ENCODE measurements at places on chromosomes 1 and 21. TPM values are rescaled to one million over a fixed set of nuclear protein-coding genes. Genes with fewer than 3 reads are reported as not detected.

SIM2 gene
- 0.11 TPM for total RNA-seq

S100B gene
- not detected for total RNA-seq

KRTAP19-1 gene
- total RNA-seq = not detected

TSTD1 gene
- total RNA-seq = 0.53 TPM

HEYL gene
- total RNA-seq = 0.89 TPM

FCMR gene
- total RNA-seq = 0.54 TPM

CBR1 gene
- 15.1 TPM for total RNA-seq

COL9A2 gene
- 0.47 TPM for total RNA-seq

OPRD1 gene
- total RNA-seq = 0.02 TPM

PRAMEF2 gene
- total RNA-seq = not detected

SCP2 gene
- 71.0 TPM for total RNA-seq

ZNF683 gene
- total RNA-seq = not detected

RNU5D-1 gene
- total RNA-seq = not detected

KRTAP15-1 gene
- not detected for total RNA-seq

GRCh38 chr1:245188403-245188802 lies 33.6 kb downstream of the KIF26B start:
- peaks cover 6% of the 10 kb centered on the region for H3K27me3 ChIP-seq
- no peak for DNase-seq
- no peak overlapping the region for H3K4me3 ChIP-seq
- no peaks in the 10 kb centered on the region for H3K4me1 ChIP-seq

DNA sequence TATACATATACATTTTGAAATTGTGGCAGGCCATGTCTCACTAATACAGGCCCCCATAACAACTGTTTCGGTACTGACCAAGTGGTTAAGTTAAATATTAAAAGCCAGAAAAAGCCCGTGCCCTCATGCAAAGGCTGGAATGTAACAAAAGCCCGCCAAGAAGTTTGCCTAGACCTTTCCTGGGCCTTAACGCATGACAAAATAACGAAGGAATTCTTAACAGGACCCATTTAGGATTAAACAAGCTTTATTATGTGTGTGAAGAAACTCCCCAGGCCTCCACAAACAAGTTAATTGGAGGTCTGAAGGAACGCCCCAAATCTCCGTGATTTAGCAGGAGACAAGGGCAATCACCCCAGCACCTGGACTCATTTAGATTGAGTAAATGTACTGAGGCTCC lies 42.4 kb downstream of the TNFSF4 start:
- H3K36me3 ChIP-seq = no peaks in the 10 kb centered on the region
- H3K4me1 ChIP-seq = no peaks in the 10 kb centered on the region
- H3K27ac ChIP-seq = no peak overlapping the region

- H3K27me3 ChIP-seq = peaks cover 12% of the 10 kb centered on the region
- no peak for DNase-seq
- no peak overlapping the region for H3K27ac ChIP-seq
- H3K36me3 ChIP-seq = no peaks in the 10 kb centered on the region
- no peaks in the 10 kb centered on the region for H3K4me1 ChIP-seq
These were observed 24.8 kb upstream of the KCNE1 start for GRCh38 chr21:34536820-34537219.

GRCh38 chr1:168397806-168398205 lies 117.1 kb downstream of the TBX19 start:
- peaks cover 62% of the 10 kb centered on the region for H3K4me1 ChIP-seq
- no peak overlapping the region for H3K4me3 ChIP-seq

- peak overlapping the region; percentile 87 for H3K4me3 ChIP-seq
- H3K27ac ChIP-seq = peak overlapping the region; percentile 52
- no peaks in the 10 kb centered on the region for H3K27me3 ChIP-seq
- no peak for DNase-seq
- H3K4me1 ChIP-seq = peaks cover 22% of the 10 kb centered on the region
- H3K36me3 ChIP-seq = peaks cover 14% of the 10 kb centered on the region
These were observed 493 bp upstream of the CHD1L start for GRCh38 chr1:147241934-147242448.

GRCh38 chr21:16117851-16118590 lies 388.2 kb downstream of the USP25 start:
- H3K4me3 ChIP-seq = no peak overlapping the region
- no peaks in the 10 kb centered on the region for H3K4me1 ChIP-seq

GRCh38 chr1:100950337-100950736 lies 54.4 kb downstream of the SLC30A7 start:
- H3K4me1 ChIP-seq = peaks cover 9% of the 10 kb centered on the region
- H3K36me3 ChIP-seq = peaks cover 14% of the 10 kb centered on the region
- H3K27ac ChIP-seq = no peak overlapping the region
- H3K4me3 ChIP-seq = no peak overlapping the region

DNA sequence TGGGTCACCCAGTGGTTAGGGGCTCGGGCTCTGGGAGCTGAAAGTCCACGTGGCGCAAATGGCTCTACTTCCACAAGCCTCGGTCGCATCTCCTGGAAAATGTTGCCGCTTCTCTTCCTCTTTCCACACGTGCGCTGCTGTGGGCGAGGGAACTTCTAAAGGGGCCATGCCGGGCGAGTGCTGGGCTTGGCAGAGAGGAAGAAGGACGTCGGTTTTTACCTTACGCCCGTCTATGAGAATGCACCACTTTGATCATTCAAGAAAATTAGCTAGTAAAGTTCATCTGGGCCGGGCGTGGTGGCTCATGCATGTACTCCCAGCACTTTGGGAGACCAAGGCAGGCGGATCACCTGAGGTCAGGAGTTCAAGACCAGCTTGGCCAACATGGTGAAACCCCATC lies 10.4 kb downstream of the SLC45A1 start:
- no peak overlapping the region for H3K4me3 ChIP-seq
- peaks cover 68% of the 10 kb centered on the region for H3K27me3 ChIP-seq
- no peak overlapping the region for H3K27ac ChIP-seq
- H3K36me3 ChIP-seq = no peaks in the 10 kb centered on the region

GRCh38 chr1:47192458-47193384 lies 2.9 kb upstream of the PDZK1IP1 start:
- H3K27me3 ChIP-seq = no peaks in the 10 kb centered on the region
- peaks cover 61% of the 10 kb centered on the region for H3K4me1 ChIP-seq

- no peak overlapping the region for H3K27ac ChIP-seq
- H3K4me3 ChIP-seq = no peak overlapping the region
- no peaks in the 10 kb centered on the region for H3K4me1 ChIP-seq
- no peaks in the 10 kb centered on the region for H3K27me3 ChIP-seq
- H3K36me3 ChIP-seq = no peaks in the 10 kb centered on the region
These were observed 680.1 kb downstream of the MATN1 start for GRCh38 chr1:30043256-30043655.

DNA sequence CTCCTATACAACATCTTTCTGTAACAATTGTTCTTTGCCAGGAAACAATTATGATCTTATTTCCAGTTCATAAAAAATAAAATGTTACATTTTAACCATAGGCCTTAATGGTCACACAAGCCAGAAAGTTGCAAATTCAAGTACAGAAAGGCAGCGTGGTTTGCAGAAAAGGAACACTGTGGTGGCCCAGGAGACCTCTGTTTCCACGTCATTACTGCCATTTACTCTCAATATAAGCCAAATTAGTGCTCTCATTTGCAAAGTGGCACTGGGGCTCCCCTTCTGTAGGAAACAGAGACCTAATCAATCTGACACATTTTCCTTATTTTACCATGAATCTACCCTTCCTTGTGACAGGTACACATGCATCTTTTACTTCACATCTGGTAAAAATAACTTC lies 79.3 kb upstream of the TLR5 start:
- H3K27me3 ChIP-seq = no peaks in the 10 kb centered on the region
- no peaks in the 10 kb centered on the region for H3K4me1 ChIP-seq
- H3K27ac ChIP-seq = no peak overlapping the region
- H3K36me3 ChIP-seq = no peaks in the 10 kb centered on the region

DNA sequence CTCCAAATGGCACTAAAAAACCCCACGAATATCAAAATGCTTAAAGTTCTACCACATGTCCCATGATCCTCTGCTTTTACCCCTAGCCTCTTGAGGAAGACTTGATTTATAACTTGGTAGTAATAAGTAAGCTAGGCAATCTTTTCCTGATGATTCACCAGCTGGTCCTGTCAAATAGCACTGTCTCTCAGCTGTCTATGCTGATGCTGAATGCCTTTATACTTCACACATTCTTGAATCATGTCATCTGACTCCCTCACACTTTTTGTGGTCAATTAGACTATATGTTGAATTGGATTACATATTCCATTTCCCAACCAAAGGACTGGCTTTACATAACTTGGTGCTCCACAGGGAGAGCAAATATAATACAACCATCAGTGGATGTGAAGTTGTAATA lies 16.6 kb downstream of the C21orf91 start:
- H3K36me3 ChIP-seq = peaks cover 20% of the 10 kb centered on the region
- peaks cover 5% of the 10 kb centered on the region for H3K4me1 ChIP-seq
- H3K27ac ChIP-seq = no peak overlapping the region
- H3K27me3 ChIP-seq = no peaks in the 10 kb centered on the region

DNA sequence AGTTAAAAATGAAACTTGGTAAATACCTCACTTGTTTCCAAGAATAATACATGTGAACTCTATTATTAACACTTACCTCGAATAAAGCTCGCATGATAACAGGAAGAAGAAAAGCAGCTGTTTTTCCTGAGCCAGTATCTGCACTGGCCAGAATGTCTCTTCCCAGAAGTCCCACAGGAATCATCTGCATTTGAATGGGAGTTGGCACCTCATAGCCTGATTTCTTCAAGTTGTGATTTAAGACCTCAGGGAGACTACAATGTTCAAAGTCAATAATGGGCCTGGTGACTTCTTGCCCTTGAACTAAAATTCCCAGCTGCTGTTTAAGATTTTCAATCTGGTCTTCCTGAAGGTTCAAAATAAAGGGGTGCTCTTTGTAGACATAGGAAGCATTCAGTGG lies 3.8 kb downstream of the DDX59 start:
- no peak overlapping the region for H3K27ac ChIP-seq
- DNase-seq = no peak
- H3K4me1 ChIP-seq = peaks cover 10% of the 10 kb centered on the region
- H3K27me3 ChIP-seq = no peaks in the 10 kb centered on the region
- no peak overlapping the region for H3K4me3 ChIP-seq

DNA sequence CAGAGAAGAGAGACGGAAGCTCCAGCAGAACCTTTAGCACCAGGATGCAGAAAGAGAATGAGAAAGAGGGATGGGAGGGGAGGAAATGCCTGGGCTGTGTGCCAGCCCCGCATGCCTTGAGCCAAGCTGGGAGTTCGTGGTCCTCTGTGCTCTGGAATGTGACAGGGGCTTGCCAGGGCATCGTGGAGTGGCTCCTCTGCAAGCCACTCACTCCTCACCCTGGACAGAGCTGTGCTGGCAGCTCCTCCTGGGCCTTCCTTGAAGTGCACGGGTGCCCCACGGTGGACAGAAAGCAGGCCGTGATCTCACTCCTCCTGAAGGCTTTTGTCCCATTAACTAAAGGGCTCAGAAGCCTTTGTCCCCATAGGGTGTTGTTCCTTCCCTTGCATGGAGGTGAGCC lies 34.8 kb upstream of the PRELP start:
- H3K4me3 ChIP-seq = no peak overlapping the region
- DNase-seq = no peak
- H3K4me1 ChIP-seq = no peaks in the 10 kb centered on the region
- H3K27me3 ChIP-seq = peaks cover 16% of the 10 kb centered on the region
- no peaks in the 10 kb centered on the region for H3K36me3 ChIP-seq

DNA sequence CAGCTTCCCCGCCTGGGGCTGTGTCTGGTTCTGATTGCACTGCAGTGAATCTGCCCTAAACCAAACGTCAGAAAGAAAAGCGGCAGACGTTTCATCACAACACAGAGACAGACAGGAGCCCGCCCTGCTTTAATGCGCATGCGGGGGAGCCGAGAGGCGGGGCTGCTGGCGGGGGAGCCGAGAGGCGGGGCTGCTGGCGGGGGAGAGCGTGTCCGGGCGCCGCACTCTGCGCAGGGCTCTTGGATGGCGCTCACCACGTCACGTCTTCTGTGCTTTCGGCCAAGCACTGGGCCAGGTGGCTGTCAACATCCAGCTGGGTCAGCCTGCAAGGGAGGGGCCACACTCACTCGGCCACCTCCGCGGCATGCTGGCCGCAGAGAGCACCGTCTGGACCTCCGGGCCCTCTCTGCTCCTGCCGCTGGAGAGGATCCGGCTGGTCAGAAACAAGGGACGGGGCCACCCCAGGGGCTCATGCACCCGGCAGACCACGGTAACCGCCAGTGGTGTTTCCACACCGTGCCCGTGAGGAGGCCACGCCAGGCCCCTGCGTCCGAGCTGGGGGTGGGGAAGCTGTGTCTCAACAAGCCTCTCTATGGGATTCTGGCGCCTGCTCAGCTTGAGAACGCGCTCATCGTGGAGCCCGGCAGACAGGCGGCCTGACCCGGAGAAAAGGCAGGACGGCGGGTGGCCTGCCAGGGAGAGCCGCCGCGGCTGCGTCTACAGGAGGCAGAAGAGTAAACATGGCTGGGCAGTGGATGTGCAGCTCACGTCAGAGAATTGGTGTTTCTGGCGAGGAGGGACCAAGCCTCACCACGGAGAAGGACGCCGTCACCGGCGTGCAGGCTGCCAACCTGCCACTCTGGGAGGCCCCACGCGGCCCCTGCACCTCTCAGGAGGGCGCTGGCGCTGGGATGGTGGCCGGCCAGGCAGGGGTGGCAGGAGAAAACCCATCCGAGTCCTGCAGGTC lies 4.8 kb downstream of the FAAP20 start:
- peak overlapping the region; percentile 74 for H3K27ac ChIP-seq
- DNase-seq = peak; percentile 98
- no peaks in the 10 kb centered on the region for H3K27me3 ChIP-seq
- H3K4me3 ChIP-seq = peak overlapping the region; percentile 44
- peaks cover 25% of the 10 kb centered on the region for H3K4me1 ChIP-seq

GRCh38 chr1:151157067-151157531 lies 650 bp downstream of the TNFAIP8L2 start:
- no peak for DNase-seq
- H3K27ac ChIP-seq = peak overlapping the region; percentile 10
- H3K27me3 ChIP-seq = no peaks in the 10 kb centered on the region
- H3K4me1 ChIP-seq = peaks cover 8% of the 10 kb centered on the region

- H3K36me3 ChIP-seq = no peaks in the 10 kb centered on the region
- peaks cover 6% of the 10 kb centered on the region for H3K4me1 ChIP-seq
These were observed 655 bp downstream of the COL6A1 start for GRCh38 chr21:45982092-45982757.

DNA sequence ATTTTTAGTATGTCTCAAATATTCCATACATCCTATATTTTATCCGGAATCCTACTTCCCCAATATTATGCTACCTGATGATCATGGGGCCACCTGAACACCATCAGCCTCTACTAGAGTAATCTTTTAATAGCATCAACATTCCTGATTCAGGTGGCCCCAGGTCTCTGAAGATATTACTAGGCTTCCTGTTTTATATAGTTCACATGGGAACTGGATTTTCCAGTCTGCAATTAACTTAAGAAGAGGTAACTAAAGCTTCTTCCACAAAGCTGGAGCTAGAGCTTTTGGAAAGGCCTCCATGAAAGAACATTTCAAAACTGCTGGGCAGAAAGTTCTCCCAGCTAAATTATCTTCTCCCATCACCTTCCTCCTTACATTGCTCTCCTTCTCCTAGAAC lies 72.3 kb upstream of the ADAM30 start:
- peaks cover 2% of the 10 kb centered on the region for H3K27me3 ChIP-seq
- no peaks in the 10 kb centered on the region for H3K36me3 ChIP-seq
- H3K4me3 ChIP-seq = no peak overlapping the region
- H3K27ac ChIP-seq = no peak overlapping the region

- peaks cover 21% of the 10 kb centered on the region for H3K4me1 ChIP-seq
- H3K27me3 ChIP-seq = no peaks in the 10 kb centered on the region
- peaks cover 96% of the 10 kb centered on the region for H3K36me3 ChIP-seq
- H3K4me3 ChIP-seq = no peak overlapping the region
These were observed 24.6 kb downstream of the TRIM45 start for GRCh38 chr1:117096951-117097408.

- no peaks in the 10 kb centered on the region for H3K4me1 ChIP-seq
- no peaks in the 10 kb centered on the region for H3K36me3 ChIP-seq
- no peak for DNase-seq
- H3K27me3 ChIP-seq = peaks cover 27% of the 10 kb centered on the region
- H3K27ac ChIP-seq = no peak overlapping the region
These were observed 657.4 kb downstream of the AJAP1 start for GRCh38 chr1:5311634-5312292.
